ENCODE measurements at places on chromosomes 13 and 19.

- no peak for DNase-seq
Observed at GRCh38 chr13:39835253-39835652, 179.8 kb downstream of the COG6 start.

DNA sequence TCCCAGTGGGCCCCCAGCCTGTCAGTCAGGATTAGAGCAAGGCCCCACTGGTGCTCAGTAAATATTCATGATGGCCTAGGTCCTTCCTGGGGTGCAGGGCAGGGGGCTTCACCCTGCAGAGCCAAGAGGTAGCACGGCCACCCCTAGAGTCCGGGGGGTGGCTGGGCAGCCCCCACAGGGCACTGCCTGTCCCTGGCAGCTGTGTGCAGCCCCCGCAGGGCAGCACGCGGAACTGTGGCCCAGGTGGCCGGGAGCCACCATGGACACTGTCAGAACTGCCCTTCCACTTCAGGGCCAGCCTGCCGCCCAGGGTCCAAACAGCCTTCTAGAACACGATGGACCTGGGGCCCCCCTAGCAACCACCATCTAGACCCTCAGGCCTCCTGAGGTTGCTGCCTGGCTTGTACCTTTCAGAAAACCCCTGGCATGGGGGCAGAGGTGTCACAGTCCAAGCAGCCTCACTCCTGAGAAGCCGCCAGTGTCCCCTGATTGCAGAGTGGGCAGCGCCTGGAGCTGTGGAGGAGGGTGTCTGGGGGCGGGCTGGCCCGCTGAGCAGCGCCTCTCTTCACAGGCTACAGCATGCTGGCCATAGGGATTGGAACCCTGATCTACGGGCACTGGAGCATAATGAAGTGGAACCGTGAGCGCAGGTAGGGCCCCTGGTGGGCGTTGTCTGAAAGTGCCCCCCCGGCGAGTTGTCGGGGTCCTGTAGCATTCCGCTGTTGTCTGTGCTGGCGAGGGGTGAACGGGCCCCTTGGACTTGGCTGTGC lies 2.9 kb upstream of the YJEFN3 start:
- DNase-seq, result no peak

DNA sequence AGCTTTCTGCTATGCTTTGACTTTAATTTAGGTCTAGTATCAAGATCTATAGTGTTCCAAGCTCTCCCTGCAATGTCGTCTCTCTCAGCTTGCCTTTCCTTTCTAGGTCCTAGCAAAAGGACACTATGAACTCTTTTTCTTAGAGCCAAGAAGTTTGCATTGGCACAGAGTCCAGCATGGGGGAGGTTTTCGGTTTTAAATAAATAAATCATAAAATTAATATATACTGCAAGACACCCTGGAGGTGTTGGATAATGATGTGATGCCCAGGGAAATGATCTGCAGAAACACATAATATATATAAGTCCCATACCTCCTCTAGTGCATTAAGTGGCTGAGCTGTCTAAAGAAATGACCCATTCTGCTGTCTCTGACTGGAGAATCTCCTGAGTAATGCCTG lies 316.4 kb upstream of the MAB21L1 start:
- DNase-seq, result no peak

DNA sequence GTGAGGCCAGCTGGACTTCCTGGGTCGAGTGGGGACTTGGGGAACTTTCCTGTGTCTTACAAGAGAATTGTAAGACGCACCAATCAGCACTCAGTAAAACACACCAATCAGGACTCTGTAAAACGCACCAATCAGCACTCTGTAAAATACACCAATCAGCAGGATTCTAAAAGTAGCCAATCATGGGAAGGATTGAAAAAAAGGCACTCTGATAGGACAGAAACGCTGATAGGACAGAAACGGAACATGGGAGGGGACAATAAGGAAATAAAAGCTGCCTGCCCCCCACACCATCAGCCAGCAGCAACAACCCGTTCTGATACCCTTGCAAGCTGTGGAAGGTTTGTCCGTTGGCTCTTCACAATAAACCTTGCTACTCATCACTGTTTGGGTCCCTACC lies 73.1 kb upstream of the SGCG start:
- DNase-seq, result no peak

GRCh38 chr13:48853728-48854102 lies 122.0 kb upstream of the FNDC3A start:
- no peak for DNase-seq

- DNase-seq, result no peak
Observed at GRCh38 chr13:51502153-51502651, 49.4 kb upstream of the INTS6 start.

GRCh38 chr19:55643887-55644176 lies 383 bp downstream of the ZNF581 start:
- DNase-seq, result no peak

DNA sequence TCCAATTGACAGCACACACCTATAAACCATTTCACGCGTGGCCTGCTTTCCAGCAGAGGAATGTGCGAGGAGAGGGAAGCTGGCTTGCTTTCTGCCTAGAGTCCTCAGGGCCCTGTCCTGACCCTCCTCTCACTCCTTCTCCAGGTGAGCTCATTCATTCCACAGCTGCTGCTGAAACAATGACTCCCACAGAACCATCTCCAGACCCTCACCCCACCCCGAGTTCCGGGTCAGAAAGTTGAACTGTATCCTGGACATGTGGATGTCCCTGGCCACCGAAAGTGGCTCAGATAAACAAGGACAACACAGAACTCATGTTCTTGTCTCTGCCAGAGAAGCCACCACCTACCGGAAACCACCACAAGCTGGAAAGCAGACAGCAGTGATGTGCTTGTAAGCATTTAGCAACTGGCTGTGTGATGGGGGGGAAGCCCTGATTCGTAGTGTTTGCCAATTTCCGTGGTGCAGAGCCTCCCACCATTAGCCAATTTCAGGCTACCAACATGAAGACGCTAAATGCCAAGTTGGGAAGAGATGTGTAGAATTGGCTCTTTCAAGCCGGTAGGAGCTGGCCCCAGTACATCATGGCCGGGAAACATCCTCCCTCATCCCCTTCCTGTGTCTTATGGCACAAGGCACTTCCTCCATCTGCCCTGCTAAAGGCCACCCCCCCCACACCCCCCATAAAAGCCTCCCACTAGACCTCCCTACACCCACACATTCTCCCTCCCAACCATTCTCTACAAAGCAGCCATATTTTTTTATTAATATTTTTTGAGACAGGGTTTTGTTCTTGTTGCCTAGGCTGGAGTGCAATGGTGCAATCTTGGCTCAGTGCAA lies 5.0 kb downstream of the SYCE2 start:
- no peak for DNase-seq

DNA sequence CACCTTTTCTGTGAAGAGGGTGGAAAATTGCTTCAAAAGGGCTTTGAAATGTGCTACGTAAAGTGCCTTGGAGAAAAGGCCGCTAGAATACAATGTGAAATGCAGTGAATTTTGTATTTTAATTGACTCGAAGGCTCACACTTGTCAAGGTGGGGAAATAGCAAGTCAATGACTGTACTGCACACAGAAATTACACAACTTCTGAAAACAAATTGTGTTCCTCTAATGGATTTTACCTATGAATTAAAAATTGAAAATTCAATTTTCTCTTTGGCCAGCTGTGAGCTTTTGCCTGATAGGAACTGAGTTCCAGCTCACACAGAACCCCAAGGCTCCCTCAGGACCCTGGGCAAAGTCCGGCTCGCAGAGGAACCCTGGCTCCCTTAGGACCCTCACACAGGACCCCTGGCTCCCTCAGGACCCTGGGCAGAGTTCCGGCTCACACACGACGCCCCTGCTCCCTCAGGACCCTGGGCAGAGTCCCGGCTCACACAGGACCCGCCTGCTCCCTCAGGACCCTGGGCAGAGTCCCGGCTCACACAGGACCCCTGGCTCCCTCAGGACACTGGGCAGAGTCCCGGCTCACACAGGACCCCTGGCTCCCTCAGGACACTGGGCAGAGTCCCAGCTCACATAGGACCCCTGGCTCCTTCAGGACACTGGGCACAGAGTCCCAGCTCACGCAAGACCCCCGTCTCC lies 324.9 kb downstream of the UQCRFS1 start:
- DNase-seq, result no peak

GRCh38 chr13:63435667-63436324 lies 2020.1 kb upstream of the PCDH20 start:
- DNase-seq, result no peak

- no peak for DNase-seq
Observed at GRCh38 chr13:93922063-93922855, 557.2 kb downstream of the DCT start.

DNA sequence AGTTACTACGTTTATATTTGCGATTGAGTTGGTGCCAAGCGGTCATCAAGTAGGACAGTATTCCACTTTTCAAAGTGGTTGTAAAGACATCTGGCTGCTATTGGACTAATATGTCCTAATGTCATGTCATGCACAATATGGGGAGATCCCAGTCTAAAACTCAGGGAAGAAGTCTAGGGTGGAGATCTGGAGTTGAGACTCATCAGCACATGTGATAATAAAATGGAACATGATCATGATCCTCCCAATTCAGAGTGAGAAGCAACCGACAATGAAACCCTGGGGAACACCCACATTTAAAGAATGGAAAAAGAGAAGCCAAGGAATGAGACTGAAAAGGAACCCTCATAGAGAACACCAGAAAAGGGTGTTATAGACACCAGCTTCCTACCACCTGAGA lies 80.2 kb downstream of the USP12 start:
- no peak for DNase-seq

DNA sequence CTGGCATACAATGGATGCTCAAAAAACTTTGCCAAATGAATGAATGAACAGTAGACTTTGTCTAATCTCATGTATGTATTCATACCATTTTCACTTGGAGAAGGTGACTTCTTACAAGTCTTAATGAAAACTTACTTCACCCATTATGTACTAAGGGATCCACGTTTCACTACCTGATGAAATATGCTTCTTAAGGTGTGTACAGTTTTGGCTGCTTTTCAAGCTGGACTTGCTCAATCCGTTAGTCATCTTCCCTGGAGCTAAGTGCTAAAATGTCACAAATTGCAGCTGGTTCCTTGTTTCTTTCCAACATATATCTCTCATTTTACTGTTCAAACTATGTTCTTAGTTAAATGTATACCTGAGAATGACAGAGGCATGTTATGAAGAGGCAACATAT lies 4.2 kb upstream of the CCNA1 start:
- no peak for DNase-seq

DNA sequence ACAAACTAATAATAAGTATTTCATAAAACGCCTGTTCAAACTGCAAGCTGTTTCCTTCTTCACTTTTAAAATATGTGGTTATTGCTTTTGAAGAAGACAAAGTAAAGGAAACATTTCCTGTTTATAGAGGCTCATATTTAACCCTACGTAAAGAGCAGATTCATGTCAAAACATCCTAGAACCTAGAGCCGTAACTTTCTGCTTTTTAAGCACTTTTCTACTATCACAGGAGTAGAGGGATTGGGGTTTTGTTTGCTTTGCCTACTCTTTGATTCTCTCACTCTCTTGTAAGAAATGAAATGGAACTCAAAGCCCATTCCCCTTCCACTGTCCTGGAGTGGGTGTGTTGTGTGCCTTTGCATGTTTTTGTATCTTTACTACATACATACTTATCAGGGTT lies 54.0 kb upstream of the GPR183 start:
- DNase-seq, result no peak

GRCh38 chr13:39196965-39197646 lies 158.8 kb downstream of the NHLRC3 start:
- no peak for DNase-seq

DNA sequence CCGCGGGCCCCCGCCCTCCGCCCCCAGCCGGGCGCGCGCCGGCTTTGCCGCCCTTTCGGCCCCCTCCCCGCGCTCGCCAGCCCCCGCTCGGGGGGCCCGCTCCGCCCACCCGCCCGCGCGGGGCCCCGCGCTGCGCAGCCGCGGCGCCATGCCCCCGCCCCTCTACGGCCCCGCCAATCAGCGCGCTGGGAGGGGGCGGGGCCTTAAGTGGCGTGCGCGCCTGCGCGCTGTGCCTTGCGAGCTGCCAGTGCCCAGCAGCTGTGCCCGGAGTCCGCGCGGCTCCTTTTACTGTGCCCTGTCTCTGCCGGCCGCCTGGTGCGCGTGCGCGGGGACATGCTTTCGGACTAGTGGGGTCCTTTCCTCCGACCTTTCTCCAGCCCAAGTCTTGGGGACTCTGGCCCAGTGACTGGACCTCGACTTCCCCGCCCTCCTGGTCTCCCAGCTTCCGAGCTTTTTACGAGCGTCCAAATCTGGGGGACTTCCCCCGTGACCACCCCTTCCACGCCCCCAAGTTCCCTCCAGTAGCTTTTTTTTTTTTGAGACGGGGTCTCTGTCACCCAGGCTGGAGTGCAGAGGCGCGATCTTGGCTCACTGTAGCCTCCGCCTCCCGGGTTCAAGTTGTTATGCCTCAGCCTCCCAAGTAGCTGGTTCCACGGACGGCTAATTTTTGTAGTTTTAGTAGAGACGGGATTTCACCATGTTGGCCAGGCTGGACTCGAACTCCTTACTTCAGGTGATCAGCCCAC lies at the start of gene MBD3:
Gene MBD3 (minus strand): TSS at position 111 of the 746 bp plus-strand sequence. CDS start 234 bp downstream, outside the sequence.
- DNase-seq, result no peak

- DNase-seq, result no peak
Observed at GRCh38 chr13:50646070-50646469, 197.4 kb downstream of the DLEU7 start.

GRCh38 chr19:35136231-35136630 lies 1.4 kb upstream of the LGI4 start:
- no peak for DNase-seq

DNA sequence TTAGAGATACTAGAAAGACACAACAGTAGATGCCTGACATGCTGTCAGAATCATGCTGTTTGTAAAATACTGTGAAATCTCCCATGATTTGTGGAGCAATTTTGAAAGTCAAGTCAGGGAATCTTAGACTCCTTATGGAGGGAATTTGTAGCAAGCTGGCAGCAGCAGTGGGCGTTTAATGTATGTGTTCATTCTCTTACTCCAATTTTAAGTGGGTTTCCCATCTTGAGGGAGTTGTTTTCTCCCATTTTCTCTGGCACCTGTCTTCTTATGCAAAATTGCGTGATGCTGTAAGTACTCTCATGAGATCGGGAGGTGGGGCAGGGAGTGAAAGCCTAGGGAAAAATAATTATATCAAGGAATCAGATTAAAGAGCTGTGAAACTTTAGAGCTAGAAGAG lies 16.0 kb upstream of the GTF2F2 start:
- no peak for DNase-seq

- no peak for DNase-seq
Observed at GRCh38 chr13:50529154-50529882, 314.2 kb downstream of the DLEU7 start.

DNA sequence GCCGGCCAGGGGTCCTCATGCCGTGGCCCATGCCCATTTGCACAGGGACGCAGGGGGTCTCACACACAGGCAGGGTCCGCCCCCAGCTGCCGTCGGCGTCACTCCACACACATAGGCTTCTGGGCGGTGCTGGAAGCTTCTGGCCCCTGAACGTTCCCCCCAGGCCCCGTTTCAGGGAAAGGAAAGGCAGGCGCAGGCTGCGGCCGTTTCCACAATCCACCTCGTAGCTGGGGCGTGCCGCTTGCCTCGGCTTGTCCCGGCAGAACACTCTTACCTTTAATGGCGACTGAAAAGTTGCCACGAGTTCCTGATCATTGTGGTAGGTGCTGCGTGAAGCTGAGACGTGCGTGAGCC lies 53.4 kb downstream of the MCF2L start:
- no peak for DNase-seq

- DNase-seq, result no peak
Observed at GRCh38 chr19:40278361-40279035, 6.6 kb downstream of the AKT2 start.

GRCh38 chr13:48727241-48728011 lies 73.7 kb downstream of the CYSLTR2 start:
- DNase-seq, result no peak

Data from cortex of kidney (tissue), 1 donor.